ENCODE measurements at places on chromosomes 5 and 9.

- DNase-seq: no peak
These were observed 213.3 kb upstream of the FBXL7 start for GRCh38 chr5:15286650-15287049.

- DNase-seq: no peak
These were observed 290.2 kb downstream of the DMRT2 start for GRCh38 chr9:1340390-1340789.

DNA sequence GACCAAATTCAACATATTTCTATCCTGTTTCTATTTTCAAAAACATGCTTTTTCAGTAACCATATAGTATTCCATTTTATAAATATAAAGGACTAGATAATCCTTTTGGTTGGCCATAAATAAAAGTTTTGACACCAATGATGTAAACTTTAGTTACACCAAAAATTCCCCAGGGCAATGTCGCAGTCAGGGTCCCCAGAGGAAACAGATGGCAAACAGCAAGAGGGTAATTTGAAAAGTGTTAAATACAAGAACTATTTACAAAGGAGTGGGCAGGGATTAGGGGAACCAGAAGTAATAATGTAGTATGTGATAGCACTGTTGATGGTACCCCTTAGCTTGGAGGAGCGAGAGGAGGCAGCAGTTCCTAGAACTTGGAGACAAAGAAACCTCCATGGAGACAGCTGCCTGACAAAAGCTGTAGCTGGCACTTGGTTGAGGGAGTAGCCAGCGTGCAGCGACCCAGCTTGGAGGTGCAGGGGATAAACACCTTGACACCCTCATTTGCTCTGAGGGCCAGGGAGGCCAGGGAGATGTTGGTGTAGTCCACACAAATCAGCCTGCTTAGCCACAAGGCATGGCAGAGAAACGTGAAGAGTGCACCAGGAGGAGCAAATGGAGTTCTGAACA lies 18.3 kb upstream of the MSANTD3 start:
- DNase-seq: no peak

DNA sequence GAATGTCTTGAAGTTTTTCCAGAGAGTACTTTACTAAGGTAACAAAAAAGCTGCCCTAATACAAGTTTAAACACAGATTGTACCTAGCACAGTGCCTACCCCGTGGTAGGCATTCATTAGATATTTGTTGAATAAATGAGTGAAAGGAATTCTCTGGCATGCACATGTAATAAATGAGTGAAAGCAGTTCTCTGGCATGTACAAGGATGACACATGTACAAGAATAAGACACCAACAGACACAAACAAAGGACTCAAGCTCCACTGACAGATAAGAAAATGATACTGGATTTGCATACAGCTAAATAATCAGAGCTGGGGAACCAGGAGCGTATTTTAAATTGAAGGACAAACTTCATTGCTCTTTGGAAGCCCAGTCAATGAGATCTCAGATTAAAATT lies 535.8 kb downstream of the EFNA5 start:
- DNase-seq: no peak

DNA sequence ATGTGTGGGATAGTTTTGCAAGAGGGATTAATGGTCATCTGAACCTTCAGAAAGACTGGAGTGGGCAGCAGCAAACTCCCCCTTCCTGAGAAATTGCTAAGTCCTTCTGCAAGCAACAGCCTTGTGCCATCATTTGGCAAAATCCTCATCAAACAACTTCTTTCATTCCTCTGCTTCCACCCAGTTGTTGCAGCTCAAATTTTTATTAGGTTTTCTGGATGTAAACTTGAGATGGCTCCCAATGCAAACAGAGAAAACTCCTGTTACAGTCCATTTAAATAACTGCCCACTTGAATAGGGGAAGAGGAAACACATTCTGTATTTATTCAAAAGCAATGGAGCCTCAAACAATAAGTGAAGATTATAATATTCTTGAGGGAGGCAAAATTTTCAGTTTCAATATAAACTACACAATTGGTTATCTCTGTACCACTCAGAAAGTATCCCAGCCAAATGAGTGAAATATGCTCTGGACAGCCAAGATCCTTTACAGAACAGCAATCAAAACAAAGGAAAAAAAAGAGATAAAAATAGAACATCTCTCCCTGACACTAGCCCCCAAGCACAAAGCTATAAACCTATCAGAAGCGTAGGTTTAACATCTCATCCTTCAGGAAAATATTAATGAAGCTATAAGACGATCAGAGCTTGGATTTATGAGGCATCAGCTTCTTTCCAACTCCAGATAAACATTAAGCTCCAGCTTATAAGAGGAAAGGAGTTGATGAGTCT lies 17.3 kb upstream of the DAP start:
- no peak for DNase-seq

DNA sequence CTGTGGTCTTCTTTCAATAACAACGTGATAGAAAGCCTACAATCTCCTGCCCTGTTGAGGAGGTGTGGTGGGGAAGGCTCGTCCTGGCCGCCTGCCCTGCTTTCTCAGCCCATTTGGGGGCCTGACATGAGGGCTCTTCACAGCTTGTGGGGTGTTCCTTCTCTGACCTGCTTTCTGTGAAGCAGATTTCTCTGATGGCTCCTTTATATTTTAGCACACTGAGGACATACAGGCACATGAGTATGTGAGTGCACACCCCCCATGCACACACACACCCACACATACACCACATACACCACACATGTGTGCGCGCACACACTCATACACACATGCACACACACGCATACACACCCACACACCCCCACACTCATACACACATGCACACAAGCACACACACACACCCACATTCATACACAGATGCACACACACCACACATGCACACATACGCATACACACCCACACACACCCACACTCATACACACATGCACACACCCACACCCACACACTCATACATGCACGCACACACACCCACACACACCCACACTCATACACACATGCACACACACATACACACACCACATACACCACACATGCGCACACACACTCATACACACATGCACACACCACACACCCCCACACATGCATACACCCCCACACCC lies 117.5 kb downstream of the COL5A1 start:
- DNase-seq: no peak

GRCh38 chr5:157993986-157994691 lies 135.2 kb upstream of the CLINT1 start:
- DNase-seq: no peak

DNA sequence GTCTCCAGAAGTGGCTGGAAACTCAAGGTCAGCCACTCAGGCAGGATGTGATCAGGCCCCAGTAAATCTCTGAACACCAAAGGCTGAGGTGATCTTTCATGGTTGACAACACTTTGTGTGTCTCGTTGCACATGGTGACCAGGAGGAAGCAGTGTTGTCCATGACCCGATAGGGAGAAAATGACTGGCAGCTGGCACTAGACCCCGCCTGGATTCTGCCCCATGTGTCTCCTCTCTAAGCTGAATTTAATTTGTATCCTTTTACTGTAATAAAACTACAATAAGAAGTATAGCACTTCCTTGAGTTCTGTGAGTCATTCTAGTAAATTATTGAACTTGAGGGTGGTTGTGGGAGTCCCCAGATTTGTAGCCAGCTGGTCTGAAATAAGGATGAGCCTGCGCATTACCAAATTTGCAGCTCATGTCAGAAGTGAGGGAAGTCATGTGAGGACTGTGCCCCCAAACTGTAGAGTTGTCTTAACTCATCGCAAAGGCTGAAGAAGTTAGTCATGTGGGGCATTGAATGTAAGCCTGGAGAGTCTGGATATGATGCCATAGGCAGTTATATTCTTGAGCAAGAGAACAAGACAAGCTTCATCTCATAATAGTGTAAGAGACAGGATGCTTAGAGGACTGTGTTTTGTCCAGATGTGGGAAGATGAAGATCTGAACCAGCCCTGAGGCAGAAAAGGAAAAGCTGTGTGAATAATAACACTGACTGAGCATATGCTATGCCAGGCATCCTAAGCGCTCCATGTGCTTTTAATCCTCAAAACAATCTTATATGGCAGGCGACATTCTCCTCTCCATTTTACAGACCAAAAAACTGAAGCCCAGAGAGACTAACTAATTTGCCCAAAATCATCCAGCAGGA lies 55.9 kb downstream of the TMEM215 start:
- no peak for DNase-seq

- no peak for DNase-seq
These were observed 34.6 kb upstream of the ADAMTS16 start for GRCh38 chr5:5105531-5105930.

- DNase-seq: no peak
These were observed 133.4 kb downstream of the PAM start for GRCh38 chr5:102888483-102888882.

DNA sequence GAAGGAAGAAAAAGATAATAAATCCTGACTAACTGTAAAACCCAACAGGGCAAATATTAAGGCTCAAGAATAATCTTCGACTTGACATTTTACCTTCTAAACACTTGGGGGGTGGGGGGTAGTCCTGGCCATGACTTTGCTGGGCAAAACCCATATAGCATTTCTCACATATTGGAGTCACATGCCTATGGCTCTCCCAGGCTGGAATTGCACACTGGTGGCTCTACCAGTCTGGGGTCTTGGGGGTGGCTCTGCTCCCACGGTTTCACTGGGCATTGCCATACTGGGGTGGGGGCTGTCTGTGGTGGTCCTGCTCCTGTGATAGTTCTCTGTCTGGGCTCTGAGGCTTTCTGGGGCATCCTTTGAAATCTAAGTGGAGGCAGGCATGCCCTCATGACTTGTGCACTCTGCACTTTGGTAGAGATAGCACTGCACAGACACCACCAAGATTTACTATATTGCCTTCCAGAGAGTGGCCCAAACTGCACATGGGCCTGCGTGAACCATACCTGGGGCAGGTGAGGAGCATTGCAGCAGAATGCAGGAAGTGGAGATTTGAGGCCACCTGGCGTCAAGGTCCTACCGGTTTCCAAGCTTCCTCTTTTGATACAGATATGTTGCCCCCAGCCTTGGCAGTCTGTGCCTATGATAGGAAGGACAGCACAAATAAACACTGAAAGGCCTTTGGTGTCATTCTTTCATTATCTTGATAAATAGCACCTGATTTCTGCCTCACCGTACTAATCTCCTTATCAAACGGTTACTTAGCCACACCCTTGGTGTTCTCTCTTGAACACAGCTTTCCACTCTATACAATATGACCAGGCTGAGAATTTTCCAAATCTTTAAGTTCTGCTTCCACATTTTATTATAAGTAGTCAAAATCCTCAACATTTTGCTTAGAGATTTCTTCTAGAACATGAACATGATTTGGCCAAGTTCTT lies 29.8 kb downstream of the BAAT start:
- DNase-seq: no peak

GRCh38 chr5:60763061-60763460 lies 63.1 kb upstream of the DEPDC1B start:
- no peak for DNase-seq

GRCh38 chr5:122941737-122942136 lies 94.8 kb downstream of the PPIC start:
- DNase-seq: no peak

DNA sequence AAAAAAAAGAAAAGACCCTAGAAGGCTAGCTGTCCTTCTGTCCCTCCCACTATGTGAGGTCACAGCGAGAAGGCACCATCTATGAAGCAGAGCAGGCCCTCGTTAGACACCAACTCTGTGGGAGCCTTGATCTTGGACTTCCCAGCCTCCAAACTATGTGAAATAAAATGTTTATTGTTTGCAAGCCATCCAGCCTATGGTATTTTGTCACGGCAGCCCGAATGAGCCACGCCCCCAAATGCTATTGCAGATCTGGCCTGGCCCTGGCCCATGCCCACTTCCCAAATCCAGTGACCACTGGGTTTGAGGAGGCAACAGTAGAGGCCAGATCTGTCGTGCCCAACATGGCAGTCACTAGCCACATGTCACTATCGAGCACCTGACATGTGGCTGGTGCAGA lies 10.8 kb downstream of the STK10 start:
- no peak for DNase-seq

GRCh38 chr5:42852826-42853225 lies 41.1 kb upstream of the SELENOP start:
- no peak for DNase-seq

GRCh38 chr9:2096376-2096970 lies 81.3 kb downstream of the SMARCA2 start:
- DNase-seq: no peak

GRCh38 chr9:136537896-136538598 lies 7.8 kb downstream of the NOTCH1 start:
- no peak for DNase-seq

DNA sequence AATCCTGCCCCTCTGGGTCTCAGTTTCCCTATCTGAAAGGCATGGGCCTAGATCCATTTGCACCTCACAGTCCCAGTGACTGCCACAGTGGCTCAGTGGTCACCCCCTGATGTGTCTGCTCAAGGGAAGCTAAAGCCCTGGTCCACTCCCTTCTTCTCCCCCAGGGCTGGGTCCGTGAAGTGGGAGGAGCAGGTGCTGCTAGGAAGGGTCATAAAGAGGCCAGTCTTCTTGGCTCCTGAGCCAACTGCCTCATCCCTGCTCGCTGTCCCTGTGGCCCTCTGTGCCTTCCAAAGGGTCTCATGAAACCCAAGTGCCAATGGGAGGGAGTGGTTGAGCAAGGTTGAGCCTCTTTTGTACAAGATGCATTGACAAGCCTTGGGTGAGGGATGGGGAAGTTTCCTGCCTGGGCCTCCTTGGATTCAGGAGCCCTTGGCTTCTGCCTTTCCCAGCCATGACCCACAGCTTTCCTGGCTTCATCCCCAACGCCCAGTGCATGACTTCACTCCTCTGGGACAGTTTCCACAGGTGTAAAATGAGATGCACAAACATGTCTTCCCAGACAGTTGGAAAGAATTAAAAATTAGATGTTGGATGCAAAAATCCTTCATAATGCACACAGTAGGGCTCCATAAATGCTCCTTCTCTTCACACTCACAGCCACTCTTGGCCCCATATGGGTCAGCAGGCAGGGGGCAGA lies 1.6 kb upstream of the SLC6A7 start:
- peak; percentile 77 for DNase-seq

- no peak for DNase-seq
These were observed 306.7 kb downstream of the EBF1 start for GRCh38 chr5:158792976-158793375.

GRCh38 chr9:87615547-87616148 lies 110.3 kb upstream of the CTSL start:
- no peak for DNase-seq

DNA sequence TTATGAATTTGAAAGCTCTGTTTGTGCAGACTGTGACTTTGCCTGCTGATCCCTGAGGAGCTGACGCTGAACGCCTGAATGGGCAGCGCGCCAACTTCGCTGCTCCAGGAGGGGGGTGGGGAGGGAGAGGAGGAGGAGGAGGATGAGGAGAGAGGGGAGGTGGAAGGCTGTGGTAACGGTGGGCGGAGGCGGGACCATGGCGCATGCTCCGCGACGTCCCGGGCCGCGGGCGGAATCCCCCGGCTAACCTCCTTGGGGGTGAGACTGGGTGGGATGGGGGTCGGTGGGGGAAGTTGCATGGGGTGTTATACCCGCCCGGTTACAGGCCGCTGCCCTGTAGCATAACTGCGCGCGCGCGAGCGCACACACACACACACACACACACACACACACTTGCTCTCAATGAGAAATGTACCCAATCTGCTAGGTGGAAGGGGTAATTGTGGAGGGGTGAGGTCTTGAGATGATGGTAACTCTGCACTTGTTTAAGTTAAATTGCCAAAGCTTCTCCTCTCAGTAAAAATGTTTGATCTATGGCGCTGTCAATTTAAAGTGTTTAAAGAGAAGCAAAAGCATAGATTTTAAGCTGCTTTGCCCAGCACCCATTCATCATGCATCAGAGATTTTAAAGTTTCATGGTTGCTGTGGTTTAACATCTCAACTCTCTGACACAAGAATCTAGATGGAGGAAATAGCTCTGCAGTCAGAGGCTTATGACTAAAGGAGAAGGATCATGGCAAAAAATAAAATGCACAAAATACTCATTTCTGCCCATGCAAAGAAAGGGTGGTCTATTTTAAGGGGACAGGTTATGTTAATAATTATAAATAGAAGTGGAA lies 76.6 kb upstream of the TBCA start:
- DNase-seq: no peak
